ENCODE measurements at places on chromosomes 1 and 21.

- DNase-seq, result no peak
Observed at GRCh38 chr21:45081636-45082035, 7.3 kb downstream of the ADARB1 start.

- no peak for DNase-seq
Observed at GRCh38 chr1:230633469-230633868, 8.8 kb upstream of the COG2 start.

- DNase-seq, result no peak
Observed at GRCh38 chr1:234388094-234388493, 14.8 kb downstream of the COA6 start.

DNA sequence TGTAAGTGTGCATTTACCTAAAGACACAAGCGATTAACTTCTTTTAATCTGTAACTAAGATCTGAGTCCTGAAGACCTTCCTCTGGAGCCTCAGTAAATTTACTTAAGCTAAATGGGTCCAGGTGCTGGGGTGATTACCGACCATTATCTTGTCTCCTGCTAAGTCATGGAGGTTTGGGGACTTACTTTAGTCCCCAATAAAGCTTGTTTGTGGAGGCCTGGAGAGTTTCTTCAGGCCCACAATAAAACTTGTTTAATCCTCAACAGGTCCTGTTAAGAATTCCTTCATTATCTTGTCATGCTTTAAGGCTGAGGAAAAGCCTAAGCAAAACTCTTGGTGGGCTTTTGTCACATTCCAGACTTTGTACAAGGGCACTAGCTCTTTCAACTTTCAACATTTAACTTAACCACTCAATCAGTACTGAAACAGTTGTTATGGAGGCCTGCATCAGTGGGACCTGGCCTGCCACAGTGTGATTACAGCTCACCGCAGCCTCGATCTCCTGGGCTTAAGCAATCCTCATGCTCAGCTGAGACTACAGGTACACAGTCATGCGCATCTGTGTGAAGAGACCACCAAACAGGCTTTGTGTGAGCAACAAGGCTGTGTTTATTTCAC lies 84.0 kb downstream of the FMO4 start:
- DNase-seq, result no peak

GRCh38 chr1:154559466-154560044 lies 1.1 kb upstream of the UBE2Q1 start:
- peak; percentile 74 for DNase-seq

DNA sequence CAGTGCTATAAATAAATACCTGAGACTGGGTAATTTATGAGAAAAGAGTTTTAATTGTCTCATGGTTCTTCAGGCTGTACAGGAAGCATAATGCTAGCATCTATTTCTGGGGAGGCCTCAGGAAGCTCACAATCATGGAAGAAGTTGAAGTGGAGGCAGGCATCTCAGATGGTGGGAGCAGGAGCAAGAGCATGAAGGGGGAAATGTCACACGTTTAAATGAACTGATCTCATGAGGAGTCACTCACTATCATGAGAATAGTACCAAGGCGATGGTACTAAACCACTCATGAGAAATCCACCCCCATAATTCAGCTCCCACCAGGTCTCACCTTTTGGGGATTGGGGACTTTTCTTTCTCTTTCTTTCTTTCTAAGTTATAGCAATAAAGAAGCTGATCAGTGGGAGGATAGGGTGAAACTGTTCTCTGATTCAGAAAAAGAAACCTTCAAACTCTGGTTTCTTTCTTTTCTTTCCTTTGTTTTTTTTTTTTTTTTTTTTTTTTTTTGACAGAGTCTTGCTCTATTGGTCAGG lies 17.1 kb upstream of the SPAG17 start:
- DNase-seq, result no peak

GRCh38 chr1:117295001-117295400 lies 72.2 kb upstream of the MAN1A2 start:
- no peak for DNase-seq

GRCh38 chr1:244881552-244882280 lies 17.4 kb upstream of the HNRNPU start:
- DNase-seq, result no peak

- DNase-seq, result no peak
Observed at GRCh38 chr1:156751451-156751756, at the start of gene HDGF. TSS of gene HDGF (minus strand) at chr1:156751675. CDS start at chr1:156751429, 246 bp downstream.

DNA sequence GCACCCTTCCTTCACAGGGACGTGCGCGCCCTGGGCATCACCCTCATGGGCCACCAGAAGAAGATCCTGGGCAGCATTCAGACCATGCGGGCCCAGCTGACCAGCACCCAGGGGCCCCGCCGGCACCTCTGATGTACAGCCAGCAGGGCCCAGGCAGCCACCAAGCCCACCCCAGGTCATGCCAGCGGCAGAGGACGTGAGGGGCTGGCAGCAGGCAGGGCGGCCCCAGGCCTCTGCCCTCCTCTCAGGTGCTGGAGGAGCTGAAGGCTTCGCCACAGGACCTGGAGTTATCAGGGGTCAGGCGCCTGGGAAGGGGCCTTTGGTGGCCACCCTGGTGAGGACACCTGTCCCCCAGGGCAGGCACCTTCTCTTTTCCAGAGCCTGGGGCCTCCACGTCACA lies 34.8 kb upstream of the C1QA start:
- DNase-seq, result no peak

DNA sequence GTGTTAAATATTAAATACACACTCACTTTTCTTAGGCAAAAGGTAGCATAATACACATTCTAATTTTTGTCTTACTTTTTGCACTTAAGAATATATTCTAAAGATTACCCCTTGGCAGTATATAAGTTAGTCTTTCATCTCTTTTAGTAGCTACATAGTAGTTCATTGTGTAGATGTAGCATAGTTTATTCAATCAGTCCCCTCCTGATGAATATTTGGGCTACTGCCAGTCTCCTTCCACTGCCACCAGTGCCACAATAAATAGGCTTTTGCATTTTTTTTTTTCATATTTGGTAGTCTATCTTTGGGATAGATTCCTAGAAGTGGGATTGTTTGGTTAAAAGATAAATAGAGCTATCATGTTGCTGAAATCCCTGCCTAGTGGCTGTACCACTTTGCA lies 388.8 kb upstream of the RUNX1 start:
- no peak for DNase-seq

- DNase-seq, result no peak
Observed at GRCh38 chr1:115771094-115771846, 2.8 kb upstream of the CASQ2 start.

DNA sequence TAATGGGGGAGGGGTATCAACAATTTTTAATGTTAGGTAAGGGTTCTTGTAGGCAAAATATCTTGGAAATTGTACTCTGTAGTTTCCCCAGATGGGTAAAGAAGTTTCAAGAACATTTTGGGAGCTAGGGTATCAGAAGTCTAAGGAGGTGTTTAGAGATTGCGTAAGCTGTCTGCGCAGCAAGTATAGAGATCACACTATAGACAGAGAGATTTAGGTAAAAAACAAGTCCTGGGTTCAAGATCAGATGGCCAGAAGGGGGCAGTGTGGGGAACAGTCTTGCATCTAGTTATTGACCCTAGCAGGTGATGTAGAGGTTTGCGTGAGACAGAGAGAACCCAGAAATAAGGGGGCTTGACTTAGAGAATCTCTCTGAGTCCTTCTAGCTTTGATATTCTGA lies 80.8 kb downstream of the S1PR1 start:
- no peak for DNase-seq

- DNase-seq, result no peak
Observed at GRCh38 chr21:18443701-18444100, 40.1 kb upstream of the TMPRSS15 start.

- no peak for DNase-seq
Observed at GRCh38 chr1:177368255-177368654, 197.5 kb downstream of the BRINP2 start.

DNA sequence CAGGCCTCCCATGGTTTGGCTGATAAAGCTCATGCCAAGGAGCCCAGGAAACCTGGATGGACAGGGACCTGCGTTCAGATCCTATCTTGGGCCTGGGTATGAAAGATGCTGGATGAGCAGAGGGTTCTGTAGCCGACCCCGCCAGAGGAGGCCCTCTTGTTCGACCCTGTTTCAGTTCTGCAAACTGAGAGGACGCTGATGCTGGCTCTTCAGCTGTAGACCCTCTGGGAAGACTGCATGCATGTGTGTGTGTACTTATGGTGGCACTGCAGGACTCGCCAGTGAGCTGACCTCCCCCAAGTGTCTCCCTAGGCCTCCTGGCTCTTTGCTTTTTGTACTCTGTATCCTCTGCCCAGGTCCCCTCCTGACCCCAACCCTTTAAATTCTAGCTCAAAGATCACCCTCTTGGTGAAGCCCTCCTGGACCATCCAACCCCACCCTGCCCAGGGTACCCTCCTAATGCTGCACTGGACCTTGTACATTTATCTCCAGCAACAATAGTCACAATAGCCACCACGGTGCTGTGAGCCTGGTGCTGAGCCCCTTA lies 1.6 kb downstream of the EPS8L3 start:
- no peak for DNase-seq

- no peak for DNase-seq
Observed at GRCh38 chr1:109056064-109056463, 14.2 kb upstream of the WDR47 start.

DNA sequence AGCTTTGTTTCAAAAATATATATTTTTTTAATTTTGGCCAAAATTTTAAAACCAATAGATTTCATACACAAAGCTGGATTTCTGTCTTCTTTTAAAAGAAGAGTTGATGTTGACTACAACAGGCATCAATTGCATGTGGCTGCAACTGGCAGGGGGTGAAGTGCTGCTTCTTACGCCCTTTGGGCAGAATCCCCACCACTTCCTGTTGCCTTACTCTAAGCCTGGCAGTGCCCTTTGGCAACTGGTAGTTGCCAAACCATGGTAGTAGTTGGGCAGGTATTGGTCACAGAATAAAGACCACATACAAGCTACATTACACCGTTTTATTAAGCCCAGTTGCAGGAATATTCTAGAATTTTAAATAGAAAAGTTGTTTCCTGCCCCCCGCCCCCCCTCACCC lies 17.0 kb downstream of the LAMC2 start:
- DNase-seq, result no peak

DNA sequence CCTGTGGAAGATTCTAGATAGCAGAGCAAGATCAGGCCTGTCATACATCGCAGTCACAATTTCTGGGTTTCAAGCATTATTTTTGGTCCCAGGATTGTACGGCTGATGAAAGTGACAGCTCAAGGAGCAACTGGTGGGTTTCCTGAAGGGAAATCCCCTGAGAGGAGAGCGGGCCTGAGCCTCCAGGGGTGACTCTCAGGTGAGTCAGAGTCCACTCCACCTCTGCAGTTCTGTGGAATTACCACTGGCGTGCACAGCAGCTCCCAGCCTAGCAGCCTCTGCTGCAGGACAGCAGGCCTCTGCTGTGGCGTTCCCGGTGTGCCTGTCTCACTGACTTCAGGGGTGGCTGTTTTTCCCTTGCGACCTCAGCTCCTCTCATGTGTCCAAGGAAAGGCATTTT lies 24.4 kb downstream of the SLC66A1 start:
- DNase-seq, result peak; percentile 70

DNA sequence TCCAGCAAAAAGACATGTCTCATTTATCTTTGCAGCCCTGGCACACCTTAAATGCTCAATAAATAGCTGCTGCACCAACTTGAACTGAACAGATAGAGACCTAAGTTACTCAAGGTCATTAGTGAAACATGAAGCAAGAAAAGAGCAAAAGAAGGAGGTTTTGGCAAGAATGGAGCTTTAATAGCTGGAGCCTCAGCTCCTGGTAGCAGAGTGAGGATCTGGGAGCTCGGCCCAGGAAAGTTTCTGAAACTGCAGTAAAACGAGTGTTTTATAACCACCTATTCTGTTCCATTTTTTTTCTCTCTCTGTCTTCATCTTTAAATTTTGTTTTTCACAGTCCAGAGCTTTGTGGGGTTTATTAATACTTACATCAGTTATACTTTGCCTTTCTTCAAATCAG lies 207.5 kb downstream of the SETD4 start:
- DNase-seq, result no peak

DNA sequence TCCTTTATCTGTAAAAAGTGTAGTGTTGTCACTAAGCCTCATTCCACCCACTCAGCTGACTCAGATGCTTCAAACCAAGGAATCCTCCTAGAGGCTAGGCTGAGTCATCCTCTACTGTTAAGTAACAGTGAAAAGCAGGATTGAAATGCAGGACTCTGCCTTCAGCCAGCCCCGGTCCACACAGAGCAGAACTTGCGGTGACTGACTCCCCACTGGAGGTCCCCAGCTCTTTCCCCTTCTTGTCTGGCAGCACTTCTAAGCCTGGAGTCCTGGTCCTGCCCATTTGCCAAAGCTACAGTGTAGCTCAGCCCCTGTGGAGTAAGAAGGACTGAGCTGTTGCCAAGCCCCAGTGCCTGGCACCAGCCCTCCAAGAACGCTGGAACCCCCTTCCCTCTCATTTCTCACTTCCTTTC lies 1.7 kb downstream of the RAB7B start:
- DNase-seq, result peak; percentile 22

DNA sequence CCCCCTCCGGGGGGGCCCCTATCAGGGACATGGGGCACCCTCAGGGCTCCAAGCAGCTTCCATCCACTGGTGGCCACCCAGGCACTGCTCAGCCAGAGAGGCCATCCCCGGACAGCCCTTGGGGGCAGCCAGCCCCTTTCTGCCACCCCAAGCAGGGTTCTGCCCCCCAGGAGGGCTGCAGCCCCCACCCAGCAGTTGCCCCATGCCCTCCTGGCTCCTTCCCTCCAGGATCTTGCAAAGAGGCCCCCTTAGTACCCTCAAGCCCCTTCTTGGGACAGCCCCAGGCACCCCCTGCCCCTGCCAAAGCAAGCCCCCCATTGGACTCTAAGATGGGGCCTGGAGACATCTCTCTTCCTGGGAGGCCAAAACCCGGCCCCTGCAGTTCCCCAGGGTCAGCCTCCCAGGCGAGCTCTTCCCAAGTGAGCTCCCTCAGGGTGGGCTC lies 34.9 kb downstream of the TRIM11 start:
- DNase-seq, result no peak

DNA sequence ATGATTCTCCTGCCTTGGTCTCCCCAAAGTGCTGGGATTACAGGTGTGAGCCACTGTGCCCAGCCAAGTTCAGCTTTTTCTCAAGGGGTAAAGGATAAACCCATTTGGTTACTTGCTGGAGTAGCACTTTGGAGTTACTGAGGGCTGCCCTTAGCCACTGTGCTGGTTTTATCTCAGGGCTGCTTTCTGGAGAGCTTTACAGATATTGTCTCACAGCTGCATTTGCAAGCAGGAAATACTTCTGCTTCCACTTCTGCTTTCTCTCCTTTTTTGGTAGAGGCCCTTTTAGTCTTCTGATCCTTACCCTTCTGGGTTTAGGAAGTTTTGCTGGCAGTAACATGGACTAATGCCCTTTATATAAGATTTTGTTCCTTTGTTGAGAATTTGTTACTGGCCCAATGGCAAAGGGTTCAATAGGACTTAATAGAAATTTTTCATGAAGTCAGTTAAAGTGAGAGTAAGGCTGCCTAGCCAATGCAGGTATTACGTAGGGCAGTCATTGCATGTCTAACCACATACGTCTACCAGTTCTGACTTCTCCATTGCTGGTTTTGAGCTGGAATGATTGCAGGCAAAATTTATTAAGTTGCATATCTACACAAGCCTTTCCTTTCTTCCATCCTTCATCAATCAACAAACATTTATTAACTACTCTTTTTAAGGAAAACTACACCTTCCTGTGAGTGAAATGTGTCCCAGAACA lies 24.4 kb downstream of the CAP1 start:
- DNase-seq, result no peak

- no peak for DNase-seq
Observed at GRCh38 chr1:229283183-229283611, 12.3 kb downstream of the RAB4A start.
